ENCODE measurements at places on chromosomes 6 and 20.

- DNase-seq: no peak
These were observed 22.7 kb upstream of the FBXL4 start for GRCh38 chr6:98970469-98970868.

DNA sequence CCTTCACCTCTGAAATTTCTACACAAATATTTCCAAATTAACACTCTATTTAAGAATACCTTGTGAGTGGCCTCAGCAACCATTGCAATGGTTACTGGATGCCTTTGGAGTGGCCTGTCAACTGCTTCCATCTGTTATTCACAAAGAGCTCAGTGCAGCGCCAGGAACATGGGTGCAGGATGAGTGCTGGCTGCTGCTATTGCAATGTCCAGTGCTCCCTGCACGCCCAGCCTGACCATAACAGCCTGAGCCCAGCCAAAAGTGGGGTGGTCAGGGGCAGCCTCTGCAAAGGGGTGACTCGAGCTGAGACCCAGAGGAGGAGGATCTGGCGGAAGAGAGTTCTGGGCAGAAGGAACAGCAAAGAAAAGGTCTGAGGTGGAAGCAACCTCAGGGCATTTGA is 18.4 kb downstream of the CASS4 start:
- DNase-seq: no peak

GRCh38 chr20:61810738-61811135 is 254.9 kb downstream of the TAF4 start:
- no peak for DNase-seq

DNA sequence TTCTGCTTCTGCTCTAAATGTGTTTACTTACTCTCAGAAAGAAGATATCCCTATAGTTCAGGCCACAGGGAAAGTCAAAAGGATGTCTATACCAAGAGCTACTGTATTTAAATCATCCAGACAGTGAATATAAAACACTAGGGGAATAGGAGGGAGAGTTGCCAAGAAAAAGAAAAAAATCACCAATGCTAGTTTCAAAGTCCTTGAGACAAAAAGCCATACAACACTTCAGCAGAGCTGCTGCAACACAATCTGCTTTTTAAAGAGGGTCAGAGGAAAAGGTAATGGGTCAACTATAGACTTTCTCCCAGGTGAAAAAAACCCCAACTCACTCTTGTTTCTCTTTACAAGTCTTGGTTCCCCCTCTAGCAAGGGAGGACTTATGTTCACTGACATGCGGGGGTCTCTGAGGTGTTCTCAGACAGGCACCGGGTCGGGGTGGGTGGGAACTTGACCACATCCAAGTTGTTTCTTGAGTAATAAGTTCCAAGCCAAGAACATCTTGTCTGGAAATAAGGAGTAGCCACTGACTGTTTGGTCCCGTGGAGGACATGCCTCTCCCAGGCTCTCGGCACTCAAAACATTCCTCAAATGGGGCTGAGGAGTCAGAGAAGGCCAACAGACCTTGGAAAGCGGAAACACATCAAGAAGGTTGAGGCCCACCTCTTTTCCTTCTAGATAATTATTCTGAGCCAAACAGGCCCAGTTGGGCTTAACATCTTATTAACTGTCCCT is 47.7 kb downstream of the GJA10 start:
- no peak for DNase-seq

DNA sequence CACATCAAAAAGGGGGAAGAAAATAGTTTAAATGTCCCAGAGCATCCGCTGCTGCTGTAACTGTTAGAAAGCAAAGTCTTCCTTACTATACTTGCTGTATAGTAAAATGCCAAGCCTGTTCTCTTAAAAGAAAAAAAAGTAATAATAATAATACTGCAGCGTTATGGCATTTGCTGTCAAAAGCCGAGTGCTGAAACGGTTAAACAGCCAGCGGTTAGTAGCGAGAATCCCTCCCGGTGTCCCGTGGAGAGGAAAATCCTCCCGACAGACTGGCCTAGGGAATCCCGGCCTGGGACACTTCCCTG is 19.5 kb upstream of the NFATC2 start:
- no peak for DNase-seq

DNA sequence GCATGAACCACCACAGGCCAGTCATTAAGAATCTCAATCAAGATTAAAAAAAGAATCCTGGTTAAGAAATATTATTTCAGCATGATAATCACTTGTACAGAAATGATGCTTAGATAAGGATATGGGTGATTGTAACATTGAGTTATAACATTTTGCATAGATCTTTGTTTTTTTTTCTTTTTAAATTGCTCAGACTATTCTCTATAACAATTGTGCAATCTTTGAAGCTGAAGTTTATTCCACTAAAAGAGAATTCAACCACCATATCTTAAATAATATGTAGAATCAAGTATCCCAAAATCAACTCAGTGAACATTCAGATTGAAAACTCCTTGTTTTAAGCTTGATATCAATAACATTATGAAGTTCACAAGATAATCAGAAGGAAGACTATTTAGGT is 663 bp upstream of the SMIM28 start:
- DNase-seq: no peak

GRCh38 chr6:63677282-63677681 is 41.7 kb downstream of the PHF3 start:
- DNase-seq: no peak

GRCh38 chr6:123562264-123562663 is 74.5 kb downstream of the TRDN start:
- no peak for DNase-seq

DNA sequence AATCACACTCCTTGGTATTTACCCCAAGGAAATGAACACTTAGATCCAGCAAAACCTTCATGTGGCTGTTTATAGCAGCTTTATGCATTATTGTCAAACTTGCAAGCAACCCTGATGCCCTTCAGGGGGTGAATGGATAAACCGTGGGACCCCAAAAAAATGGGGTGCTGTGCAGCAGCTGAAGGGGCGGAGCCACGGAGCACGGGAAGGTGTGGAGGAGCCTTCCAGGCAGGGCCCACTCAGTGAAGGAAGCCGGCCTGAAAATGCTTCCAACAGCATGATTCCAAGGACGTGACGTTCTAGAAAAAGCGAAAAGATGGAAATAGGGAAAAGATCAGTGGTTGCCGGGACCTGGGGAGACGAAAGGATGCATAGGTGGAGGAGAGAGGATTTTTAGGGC is 25.6 kb upstream of the FRMD1 start:
- DNase-seq: no peak

DNA sequence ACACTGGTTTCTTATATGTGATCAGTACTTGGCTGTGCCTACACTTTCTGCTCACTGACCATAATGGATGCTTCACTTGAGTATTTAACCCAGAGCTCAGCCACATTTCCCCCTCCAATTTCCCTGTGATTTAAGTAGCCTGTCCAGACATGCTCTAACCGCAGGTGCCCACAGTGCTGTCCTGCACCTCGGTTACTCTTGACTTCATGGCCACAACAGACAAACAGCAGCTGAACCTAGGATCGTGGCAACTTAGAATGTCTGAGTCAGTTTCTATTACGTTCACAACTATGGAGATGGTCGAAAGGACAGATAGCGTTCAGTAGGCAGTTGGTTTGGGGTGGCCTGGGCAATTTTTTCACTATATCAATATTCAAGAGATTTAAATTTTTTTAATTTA is 306.9 kb upstream of the SGK1 start:
- no peak for DNase-seq

- no peak for DNase-seq
These were observed 1.4 kb downstream of the RREB1 start for GRCh38 chr6:7108964-7109836.

GRCh38 chr6:109841869-109842268 is 136.2 kb upstream of the GPR6 start:
- no peak for DNase-seq
